Right kidney (tissue), 9 donors: ENCODE measurements at places on chromosomes 1 and 21.
A peak's percentile ranks its signal among the peaks of the same experiment; 100 is the strongest.

DNA sequence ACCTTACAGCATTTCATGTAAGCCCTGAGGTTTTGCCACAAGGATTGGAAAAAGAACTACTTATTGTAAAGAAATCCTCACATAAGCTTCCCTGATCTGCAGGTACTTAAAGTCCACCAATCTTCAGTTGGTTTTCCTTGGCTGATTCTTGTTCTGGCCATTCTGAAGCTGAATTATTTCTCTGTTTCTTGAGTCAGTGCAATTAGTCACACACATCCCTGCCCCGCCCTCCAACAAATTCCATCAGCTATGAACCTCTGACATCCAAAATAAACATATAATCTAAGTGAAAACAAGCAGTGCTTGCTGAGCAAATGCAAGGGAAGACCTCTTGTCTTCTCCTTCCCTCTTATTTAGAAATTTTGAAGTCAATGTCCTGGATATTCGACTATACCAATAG, 8.2 kb upstream of the FNDC7 start:
- no peak for DNase-seq

GRCh38 chr1:30845904-30846290, 62.7 kb downstream of the SDC3 start:
- DNase-seq = no peak

DNA sequence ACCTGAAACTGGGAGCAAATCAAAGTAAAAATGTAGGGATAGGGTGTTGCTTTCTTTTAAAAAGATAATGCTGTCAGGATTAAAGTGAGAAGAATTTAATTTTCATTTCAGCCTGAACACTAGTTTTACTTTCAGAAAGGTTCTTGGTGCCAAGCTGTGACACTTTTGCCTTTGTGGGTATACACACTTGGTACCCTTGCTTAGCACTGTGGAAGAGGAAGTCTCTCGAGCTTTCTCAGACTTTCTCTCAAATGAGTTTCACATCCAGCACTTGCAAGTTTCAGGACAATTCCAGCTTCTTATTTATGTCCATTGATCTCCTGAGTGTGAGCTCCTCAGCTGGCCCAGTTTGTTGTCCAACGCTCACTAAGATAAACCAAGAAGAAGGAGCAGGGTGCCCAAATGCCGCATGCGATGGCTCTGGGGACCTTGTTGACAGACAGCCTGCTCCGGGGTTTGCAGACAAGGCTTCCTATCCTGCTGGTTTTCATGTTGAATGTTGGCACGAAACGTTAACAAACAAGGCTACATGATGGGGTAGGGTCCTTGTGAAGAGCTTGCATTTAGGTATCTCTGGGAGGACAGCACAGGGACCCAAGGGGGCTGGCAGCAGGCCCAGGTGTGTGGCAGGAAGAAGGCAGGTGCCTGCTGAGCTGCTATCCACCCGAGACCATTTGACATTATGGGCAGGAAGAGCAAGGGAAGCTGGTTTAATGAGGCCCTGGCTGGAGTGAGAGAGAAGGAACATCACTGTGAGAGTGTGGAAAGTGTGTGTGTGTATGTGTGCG, 79.7 kb downstream of the POFUT2 start:
- no peak for DNase-seq

GRCh38 chr1:9701665-9702064, 50.1 kb downstream of the PIK3CD start:
- DNase-seq = no peak

DNA sequence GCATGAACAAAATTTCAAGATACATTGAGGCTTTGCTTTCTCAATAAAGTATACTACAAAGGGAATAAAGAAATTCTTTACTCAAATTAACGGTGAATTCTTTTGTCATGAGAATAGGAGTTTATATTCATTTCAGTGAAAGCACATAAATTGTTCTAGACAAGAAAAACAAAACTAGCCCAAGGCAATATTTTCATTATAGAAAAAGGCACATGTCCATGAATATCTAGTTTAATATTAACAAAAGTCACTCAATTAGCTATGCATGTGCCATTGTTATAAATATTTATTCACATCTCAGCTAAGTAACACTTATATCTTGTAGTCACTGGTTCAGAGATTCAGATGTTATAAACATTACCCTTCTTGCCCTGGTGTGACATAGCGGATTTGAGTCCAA, 369.3 kb downstream of the GPATCH2 start:
- no peak for DNase-seq

- DNase-seq = no peak
These were observed 10.6 kb downstream of the FAF1 start for GRCh38 chr1:50949286-50949982.

DNA sequence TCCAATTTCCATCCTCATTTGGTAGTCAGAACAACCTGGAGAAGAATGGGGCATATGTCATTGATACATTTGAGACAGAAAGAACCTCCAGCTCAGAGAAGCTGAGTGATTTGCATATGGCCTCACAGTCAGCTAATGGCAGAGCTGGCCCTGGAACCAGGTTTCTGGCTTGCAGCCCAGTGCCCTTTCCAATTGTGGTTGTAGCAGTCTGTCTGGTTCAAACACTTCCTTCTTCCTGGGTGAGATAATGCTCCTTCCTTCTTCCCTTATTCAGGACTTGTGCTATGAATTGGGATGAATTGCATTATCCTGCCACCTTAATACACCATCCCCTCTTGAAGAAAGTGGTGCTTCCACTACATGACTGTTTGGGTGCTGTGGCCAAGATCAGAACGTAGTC, 24.2 kb downstream of the SLC5A9 start:
- no peak for DNase-seq

- DNase-seq = no peak
These were observed 122.5 kb upstream of the ETS2 start for GRCh38 chr21:38683222-38683621.

- no peak for DNase-seq
These were observed 6.0 kb upstream of the MAP1LC3C start for GRCh38 chr1:242004751-242005495.

- DNase-seq = no peak
These were observed 153.9 kb upstream of the GREM2 start for GRCh38 chr1:240765732-240766363.

- no peak for DNase-seq
These were observed 40.3 kb upstream of the DIP2A start for GRCh38 chr21:46418265-46418946.

- no peak for DNase-seq
These were observed 1.2 kb upstream of the ZNF683 start for GRCh38 chr1:26373789-26374188.

DNA sequence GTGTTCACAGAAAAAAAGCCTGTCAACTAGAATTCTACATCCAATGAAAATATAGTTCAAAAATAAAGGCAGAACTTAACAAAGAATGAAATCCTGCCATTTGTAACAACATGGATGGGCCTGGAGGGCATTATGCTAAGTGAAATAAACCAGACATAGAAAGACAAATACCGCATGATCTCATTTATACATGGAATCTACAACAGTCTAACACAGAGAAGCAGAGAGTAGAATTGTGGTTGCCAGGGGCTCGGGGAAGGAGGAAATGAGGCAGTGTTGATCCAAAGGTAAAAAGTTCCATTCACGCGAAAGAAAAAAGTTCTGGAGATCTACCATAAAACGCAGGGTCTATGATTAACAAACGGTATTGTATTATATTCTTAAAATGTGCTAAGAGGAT, 282.6 kb downstream of the MRPL39 start:
- DNase-seq = no peak

DNA sequence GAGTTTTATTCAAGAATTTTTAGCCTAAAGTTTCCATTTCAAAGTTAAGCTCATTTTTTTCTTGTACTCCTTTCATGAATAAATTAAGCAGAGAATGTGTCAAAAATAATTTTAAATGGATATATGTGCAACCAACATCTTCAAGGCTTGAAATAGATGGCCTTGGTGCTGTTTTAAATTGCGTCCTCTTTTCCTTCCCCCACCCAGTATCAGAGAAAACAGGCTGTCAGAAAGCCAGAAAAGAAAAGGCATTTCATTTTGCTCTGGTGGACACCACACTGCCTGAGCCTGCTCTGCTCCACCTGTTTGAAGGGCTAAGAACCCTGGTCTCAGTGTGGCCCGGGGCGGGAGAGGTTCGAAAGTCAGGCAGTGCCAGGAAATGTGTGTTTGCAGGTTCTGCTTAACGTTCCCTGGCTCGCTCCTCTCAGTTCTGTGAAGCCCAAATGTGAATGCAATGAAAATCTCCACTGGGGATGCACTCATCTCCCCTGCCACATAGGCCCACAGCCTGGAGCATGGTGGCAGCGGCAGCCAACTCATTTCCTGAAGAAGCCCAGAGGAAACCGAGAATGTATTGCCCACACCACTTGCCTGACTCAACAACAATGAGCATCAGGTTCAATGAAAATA, 134.4 kb downstream of the SDCCAG8 start:
- no peak for DNase-seq

DNA sequence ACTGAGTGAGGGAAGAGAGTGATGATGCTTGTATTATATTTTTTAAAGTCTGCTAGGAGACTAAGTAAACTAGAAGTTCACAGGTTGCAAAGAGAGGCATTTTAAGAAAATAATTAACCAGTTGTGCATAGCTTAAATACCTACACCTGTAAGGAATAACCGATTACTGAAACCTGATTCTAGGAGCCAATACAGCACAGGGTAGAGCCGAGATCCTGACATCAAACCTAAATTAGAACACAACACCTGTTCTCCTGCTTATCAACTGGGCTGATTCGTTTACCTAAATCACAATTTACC, 54.8 kb downstream of the EPRS1 start:
- DNase-seq = no peak

DNA sequence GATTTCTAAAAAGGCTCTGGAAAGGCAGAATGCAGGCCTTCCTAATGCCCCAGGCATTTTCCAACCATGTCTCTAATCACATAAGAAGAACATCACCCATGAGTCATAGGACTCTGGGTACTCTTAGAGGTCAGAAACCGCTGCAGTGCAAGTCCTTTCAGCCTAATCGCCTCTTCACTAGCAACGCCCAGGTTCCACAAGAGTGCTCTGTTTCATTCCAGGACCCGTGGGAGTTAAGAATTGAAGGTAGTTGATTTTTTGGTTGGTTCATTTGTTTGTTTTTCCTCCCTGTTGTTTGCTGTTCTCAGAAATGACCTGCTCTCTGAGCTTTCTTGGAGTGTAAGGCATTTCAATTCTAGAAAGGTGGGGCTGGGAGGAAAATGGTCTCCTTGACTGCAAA, 123.2 kb downstream of the NR5A2 start:
- DNase-seq = peak; percentile 18

DNA sequence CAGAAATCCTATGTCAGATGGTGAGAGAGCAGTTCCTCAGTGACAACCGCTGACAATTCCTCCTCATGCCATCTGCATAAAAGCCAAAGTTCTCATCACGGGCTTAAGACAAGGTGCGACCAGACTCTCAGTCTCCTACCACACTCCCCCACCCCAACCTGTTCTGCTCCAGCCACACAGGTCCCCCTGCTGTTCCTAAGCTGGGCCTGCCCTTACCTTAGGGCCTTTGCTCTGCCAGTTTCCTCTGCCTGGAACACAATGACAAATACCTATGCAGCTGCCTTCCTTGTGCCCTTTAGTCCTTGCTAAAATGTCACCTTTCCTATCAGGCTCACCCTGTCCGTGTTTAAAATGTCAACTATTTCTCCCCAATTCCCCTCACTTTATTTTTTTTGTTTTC, 382.2 kb downstream of the NTNG1 start:
- DNase-seq = no peak

GRCh38 chr1:147201276-147201675, 23.9 kb downstream of the FMO5 start:
- no peak for DNase-seq

GRCh38 chr1:200674838-200675587, 5.3 kb upstream of the DDX59 start:
- no peak for DNase-seq

- DNase-seq = no peak
These were observed 100.5 kb upstream of the COA6 start for GRCh38 chr1:234272656-234273312.

GRCh38 chr1:207805841-207806421, 54.1 kb downstream of the CD46 start:
- DNase-seq = no peak

DNA sequence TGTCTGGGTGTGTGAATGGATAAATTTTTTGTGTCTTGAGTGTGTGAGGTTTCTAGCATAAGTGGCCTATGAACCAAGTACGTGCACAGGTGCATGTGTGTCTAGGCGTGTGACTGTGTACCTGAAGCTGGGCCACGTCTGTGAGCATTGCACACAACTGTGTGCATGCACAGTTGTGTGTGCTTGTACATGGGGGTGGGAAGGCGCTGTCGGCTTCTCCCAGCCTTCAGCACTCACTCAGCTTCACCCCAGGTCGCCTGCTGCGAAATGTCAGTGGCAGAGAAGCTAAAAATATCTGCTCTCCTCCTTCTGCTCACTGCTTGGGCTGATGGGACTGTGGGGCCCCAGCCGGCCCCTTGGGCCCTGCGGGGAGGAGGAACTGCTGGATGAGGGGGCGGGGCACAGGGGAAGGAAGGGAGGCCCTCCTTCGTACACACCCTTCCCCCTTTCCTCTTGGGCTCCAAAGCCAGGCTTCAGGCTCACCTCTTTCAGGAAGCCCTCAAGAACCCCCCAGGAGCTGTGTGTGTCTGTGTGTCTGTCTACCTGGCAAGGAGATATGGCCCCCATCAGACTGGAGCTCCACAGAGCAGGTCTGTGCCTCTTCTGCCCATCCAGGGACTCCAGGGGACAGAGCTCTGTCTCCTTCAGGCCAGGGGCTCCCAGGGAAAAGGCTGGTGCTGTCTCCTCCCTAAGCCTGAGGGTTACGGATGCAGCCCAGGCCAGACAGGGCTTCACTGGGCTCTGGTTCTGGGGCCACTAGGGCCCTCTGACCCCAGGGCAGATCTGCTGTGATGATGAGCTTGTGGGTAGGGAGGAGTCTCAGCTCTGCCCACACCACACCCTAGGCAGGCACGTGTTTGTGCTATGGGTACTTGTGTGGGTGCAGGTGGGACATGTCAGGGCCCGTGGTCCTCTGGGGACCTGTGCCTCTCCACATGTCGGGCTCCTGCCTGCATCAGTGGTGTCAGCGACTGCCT, 35.6 kb upstream of the WASF2 start:
- DNase-seq = peak; percentile 66

DNA sequence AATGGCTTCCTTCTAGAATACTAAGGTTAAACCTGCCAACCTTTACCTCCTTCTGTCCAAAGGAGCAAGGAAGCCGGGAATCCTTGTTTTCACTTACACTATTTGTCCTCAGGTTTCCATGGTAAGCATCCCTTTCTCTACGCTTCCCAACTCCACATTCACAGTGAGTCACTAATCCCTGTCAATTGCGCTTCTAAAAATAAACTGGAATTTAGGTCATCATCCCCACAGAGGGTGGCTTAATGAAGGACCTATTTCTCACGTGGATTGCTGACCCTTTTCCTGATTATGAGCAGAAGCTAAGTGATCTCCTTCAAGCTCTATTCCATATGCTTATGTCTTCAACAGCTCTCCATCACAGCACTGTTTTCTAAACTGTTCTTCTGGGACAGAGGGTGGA, 39.9 kb upstream of the ABCA4 start:
- DNase-seq = no peak

DNA sequence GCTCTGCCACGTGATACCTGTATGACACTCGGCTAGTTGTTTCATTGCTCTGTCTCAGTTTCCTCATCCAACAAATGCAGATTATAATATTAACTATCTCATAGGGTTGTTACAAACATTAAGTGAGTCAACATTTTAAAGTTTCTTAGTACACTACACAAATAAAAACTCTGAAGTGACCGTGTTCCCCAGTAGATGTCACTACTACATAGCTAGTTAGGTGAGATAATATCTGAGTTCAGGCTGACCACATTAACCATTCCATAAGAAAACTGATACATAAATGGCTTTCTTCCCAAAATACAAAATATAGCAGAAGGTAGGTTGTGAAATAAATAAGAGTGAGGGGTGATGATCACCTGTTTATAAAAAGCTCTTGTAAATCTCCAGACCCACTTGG, 214.1 kb downstream of the NUF2 start:
- no peak for DNase-seq
